ENCODE measurements at places on chromosomes 12 and 14.

DNA sequence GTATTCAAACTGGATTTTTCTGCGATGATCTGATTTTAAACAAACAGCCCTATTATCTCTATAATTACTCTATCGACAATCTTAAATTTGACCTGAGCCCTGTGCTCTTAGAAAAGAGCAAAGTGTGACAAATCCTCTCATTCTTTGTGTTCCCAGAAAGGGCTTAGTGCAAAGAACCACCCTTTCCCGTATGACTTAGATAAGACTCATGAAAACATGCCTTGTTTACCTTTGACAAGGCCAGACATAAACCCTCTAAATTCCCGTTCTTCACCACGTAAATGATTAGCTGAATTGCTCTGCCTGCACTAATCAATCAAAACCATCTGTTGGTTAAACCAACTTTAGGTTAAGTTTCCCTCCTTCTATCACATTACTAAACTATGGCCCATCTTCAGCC is 285.7 kb upstream of the SEL1L start:
- DNase-seq = no peak

- no peak for DNase-seq
Observed at GRCh38 chr14:52067873-52068614, 815 bp downstream of the NID2 start.

DNA sequence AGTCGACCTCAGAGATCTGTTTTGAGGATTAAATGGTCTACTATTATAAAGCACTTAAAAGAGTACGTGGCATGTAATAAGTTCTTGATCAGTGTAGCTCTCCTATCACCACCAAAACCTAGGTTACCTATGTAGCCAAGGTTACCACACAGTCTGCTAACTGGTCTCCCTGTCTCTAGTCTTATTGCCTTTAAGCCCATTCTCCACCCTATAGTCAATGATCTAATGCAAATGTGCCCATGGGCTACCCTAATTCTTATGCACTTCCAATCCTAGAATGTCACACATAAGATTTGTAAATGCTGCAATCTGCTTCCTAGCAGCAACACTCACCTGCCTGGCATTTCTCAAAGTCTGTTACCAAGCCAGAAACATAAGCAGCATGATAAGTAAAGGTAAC is 44.9 kb downstream of the C2CD5 start:
- DNase-seq = no peak

GRCh38 chr12:93094988-93095737 is 166.1 kb upstream of the EEA1 start:
- no peak for DNase-seq

DNA sequence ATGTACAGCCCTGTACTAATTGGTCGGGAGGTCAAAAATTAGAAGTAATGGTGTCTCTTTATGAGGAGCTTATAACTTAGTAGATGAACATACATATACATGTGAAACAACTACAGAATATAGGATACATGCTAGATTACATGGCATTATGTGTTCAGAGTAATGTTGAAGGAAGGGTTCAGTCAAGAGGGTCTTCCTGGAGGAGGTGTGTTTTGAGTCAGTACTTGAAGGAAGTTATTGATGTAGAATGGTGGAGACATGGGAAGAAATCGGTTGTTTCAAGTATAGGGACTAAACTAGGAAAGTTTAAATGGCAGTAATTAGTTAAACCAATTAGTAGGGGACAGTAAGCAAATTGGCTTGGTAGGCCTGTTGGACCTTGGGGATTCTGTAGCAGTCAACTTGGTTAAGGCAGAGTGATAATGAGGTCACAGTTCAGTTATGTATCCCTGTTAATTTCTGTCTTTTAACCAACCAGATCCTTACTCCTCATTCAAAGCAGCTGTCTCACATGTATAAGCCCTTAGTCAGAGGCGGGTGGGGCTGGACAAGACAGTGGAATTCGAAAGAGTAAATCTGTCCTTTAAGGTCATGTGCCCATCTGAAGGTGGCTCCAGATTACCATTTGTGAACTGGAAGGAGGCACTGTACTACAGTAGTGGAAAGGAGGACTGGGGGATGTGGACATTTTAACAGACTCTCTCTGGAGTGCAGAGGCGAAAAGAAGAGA is 3.5 kb upstream of the ANKRD52 start:
- DNase-seq = no peak

DNA sequence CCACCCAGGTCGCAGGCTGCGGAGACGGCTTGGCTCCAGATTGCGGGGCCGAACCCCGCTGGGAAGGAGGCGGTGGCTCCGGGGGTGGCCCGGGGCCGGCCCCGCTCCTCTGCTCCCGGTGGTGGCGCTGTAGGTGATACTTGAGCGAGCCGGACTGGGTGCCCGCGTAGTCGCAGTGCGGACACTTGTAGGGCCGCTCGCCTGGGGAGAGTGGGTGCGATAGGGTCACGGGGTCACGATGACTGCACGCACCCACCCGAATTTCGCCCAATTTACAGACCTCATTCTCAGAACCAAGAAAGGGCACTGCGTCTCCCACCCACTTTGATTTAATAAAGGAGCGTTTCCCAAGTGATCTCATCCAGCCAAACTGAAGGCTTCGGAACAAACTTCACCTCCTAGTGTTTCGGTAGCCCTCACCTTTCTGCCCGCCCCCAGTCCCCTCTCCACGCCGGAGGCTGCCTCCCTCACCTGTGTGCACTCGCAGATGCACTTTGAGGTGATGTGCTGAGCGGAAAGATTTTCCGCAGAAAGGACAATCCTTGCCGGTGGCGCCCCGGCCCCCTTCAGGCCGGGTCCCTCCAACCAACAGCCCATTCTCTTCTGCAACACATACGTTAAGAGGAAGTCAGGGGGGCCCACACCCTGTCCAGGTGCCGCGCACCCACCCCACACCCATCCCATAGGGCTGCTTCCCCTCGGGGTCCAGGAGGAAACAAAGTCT is 7.4 kb downstream of the ZNF219 start:
- DNase-seq = no peak

- DNase-seq = no peak
Observed at GRCh38 chr12:130322263-130322662, 15.4 kb upstream of the PIWIL1 start.

- DNase-seq = no peak
Observed at GRCh38 chr12:26721800-26722199, 111.2 kb downstream of the ITPR2 start.

- DNase-seq = no peak
Observed at GRCh38 chr14:30283822-30284446, 275.0 kb upstream of the G2E3 start.

- DNase-seq = no peak
Observed at GRCh38 chr14:102772781-102773570, 4.3 kb upstream of the TRAF3 start.

Data from activated CD4-positive, alpha-beta T cell treated with anti-CD3 and anti-CD28 coated beads, Interleukin-2, amount 50 U/mL, for 4 hours (primary cell).